ENCODE measurements at places on chromosomes 5 and 9. TPM values are rescaled to one million over a fixed set of nuclear protein-coding genes. Genes with fewer than 3 reads are reported as not detected.

DNA sequence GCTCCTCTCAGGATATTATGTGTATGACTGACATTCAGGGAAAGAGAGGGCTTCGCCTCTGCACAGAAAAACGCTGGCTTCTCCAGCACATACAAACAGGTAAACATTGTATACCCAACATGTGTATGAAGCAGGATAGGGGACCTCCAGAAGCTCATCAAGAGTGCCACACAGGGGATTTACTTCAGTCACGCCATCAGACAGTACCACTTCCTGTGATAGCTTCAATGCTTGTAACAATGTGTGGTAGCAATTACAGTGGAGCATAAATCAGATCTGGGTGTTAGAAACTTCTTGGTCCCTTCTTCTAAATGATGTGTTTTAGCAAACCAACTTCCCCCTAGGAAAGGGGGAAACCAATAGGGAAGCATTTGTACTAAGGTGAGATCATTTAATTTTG is 160.8 kb downstream of the TSSK1B start:
- DNase-seq = no peak

- DNase-seq = no peak
These were observed 20.4 kb downstream of the SETX start for GRCh38 chr9:132334364-132334763.

DNA sequence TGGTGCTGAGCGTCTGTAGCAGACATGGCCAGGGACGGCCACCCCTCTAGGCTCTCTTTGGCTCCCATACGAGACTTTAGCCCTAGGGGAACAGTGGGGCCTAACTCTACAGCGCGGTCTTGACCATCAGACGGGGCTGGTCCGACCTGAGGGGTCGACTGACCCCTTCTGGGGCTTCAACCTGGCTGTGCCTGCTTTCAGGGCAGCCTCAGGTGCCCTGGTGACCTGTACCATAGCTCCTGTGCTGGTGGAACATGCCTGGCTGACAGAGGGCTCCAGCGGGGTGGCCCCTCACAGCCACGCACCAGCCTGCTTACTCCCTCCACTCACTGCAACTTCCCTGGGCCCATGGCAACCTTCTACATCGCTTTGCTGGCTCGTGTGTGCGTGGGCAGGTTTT is 423.4 kb upstream of the SEMA6A start:
- no peak for DNase-seq

- DNase-seq = no peak
These were observed 339.4 kb downstream of the KDM4C start for GRCh38 chr9:7097040-7097715.

- DNase-seq = no peak
These were observed 14.4 kb downstream of the NR5A1 start for GRCh38 chr9:124492818-124493217.

DNA sequence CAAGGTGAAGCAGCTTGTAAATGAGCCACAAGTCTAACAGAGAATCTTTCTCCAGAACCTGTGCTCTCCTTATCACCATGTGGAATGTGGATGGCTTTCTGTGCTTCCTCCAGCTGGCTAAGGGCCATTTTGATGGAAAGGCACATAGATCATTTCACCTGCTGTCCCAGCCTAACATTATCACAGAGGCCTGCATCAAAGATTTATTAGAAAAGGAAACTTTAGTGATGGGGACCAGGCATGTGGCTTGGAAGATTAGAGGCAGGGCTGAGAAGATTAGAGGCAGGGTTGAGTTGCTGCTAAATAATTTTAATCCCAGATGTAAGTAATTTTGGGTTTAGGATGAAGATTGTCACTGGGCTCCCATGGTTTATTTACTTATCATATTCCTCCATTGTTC is 6.3 kb downstream of the SPEF2 start:
- no peak for DNase-seq

DNA sequence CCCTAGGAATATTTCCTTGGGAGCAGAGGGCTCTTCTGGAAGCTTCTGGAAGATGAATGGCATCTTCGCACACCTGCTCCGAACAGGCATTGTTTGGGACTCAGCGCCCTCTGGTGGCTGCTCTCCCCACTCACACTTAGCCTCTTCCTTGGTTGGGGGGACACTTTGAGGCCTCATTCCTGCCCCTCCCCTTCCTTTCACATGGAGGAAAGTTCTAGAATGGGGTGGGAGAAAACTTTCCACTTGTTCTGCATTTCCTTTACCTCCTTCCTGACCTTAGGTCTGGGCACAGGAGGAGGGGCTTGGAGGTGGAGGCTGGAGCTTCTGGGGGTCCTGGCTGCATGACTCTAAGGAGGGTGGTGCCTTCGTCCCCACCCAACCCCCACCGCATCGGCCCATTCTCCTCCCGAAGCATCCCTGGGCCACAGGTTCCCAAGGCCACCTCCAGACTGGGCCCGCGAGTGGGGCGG is 19.3 kb upstream of the SMIM32 start:
- DNase-seq = peak; percentile 78

DNA sequence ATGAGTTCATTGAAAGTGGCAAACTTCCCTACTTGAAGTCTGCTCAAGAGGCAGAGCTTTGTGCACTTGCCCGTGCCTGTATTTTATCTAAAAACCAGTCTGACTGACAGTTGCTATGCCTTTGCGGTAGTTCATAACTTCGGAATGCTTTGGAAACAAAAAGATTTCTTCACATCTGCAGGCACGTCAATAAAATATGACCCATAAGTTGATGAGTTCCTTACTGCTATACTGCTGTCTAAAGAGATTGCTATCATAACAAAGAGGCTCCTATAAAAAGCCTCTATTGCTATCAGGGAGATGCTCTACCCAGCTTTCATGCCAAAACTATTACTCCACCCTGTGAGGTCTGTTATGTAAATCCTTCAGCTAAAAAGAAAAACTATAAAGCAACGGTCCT is 25.4 kb upstream of the RNF20 start:
- no peak for DNase-seq

DNA sequence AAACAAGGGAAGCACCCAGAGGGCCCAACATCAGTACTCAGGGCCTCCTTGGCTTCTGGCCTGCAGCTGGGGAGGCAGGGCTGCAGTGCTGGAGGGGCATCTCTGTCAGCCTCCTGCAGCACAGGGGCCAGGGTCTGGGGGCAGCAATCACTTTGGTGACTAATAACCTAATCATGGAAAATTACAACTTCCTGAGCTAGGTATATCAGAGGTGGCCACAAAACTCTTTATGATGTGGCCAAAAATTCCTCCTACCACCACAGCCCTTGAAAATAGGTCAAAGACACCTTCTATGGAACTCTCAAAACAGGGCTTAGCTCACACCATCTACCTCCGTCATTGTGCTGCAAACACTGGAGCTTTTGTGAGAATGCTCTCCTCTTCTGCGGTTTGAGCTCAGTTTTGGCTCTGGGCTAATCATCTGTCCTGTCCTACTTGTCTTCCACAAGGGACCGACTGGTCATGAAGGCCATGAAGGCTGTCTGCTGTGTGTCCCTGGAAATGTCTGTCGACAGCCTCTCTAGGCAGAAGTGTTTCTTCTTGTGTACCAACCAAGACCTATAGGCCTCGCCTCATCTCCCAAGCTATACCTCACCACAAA is 28.6 kb downstream of the CSF2 start:
- no peak for DNase-seq

- DNase-seq = no peak
These were observed 157.8 kb downstream of the ARHGEF28 start for GRCh38 chr5:73783828-73784227.

DNA sequence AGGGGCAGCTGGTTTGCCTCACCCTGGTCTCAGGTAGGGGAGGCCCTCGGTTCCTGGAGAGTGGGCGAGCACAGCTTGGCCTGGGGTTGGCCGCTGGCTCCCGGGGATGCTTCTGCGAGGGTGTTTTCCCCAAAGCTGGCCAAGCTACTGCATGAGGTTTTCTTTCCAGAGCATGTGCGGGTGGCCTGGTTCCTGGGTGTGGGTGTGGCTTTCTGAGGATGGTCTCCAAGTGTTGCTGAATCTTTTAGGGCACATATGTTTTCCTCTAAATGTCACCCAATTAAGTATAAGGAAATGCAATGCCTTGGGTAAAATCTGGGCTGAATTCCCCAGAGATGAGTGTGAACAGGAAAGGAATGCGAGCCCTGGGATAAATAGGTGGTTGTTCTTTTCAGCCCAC is 115.8 kb upstream of the ICE1 start:
- DNase-seq = no peak

DNA sequence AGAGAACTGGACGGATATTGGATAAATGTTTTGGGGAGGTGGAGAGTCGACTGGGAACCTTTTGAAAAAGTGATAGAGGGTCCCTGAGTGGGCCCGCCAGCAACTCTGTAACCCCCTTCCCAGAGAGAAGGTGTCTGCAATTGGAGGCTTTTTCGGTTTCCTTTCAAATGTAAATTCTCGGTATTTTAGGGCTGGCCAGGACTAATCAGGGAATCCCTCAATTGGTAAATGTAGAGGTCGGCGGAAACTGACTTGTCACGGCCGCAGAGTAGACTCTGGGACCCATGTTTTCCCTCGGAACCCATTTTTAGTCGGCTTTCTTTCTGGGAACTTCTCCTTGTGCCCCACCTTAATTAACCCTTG is 524 bp downstream of the CCNB1 start:
- DNase-seq = no peak

GRCh38 chr5:81980598-81981260 is 8.9 kb downstream of the ATG10 start:
- DNase-seq = no peak

- DNase-seq = no peak
These were observed 15.5 kb upstream of the MARCHF6 start for GRCh38 chr5:10337986-10338385.

DNA sequence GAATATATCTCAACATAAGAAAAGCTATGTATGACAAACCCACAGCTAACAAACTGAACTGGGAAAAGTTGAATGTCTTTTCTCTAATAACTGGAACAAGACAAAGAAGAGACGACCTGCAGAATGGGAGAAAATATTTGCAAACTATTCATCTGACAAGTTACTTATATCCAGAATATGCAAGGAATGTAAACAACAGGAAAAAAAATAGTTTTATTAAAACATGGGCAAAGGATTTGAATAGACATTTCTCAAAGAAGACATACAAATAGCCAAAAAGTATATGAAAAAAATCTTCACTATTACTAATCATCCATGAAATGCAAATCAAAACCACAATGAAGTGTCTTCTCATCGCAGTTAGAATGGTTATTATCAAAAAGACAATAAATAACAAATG is 181.7 kb upstream of the TLX3 start:
- no peak for DNase-seq

DNA sequence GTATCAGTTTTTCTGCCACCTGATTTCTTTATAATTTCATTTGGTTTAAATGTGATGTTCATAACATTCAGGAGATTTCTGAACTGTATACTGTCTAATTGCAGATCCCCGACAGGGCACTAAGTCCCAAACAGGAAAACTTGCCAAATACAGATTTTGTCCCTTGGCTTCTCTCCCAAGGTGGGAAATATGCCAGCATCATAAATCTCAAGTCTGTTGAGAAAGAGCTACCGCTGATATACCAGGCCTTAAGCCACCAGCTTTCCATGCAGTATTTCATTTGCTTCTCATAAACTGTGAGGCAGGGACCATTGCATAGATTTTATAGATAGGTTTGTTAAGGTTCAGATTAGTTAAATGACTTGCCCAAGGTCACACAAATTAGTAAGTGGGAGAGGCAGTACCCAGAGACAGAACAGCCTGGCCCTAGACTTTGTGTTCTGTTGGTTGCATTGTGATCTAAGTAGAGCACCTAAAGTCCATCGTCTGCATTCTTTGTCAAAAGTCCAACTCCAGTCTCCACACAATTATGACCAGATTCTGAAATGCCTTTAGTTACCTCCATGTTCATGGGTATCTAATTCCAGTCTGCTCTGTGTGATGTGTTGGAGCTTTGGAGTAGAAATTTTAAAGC is 16.2 kb downstream of the GPR21 start:
- no peak for DNase-seq

GRCh38 chr5:56012281-56012963 is 17.7 kb upstream of the IL6ST start:
- DNase-seq = no peak

GRCh38 chr5:74953937-74954720 is 87.9 kb upstream of the FAM169A start:
- DNase-seq = no peak

- no peak for DNase-seq
These were observed 201.8 kb downstream of the NSG2 start for GRCh38 chr5:174247301-174247700.

GRCh38 chr9:136437839-136438547 is 1.7 kb downstream of the INPP5E start:
- DNase-seq = no peak

GRCh38 chr9:107488375-107489143 is 1.0 kb downstream of the KLF4 start:
- DNase-seq = peak; percentile 91

GRCh38 chr5:124735169-124735858 is 11.1 kb downstream of the ZNF608 start:
- no peak for DNase-seq

- no peak for DNase-seq
These were observed 169.8 kb downstream of the FOCAD start for GRCh38 chr9:20853866-20854265.

GRCh38 chr9:69047371-69047770 is 11.8 kb downstream of the FXN start:
- no peak for DNase-seq

DNA sequence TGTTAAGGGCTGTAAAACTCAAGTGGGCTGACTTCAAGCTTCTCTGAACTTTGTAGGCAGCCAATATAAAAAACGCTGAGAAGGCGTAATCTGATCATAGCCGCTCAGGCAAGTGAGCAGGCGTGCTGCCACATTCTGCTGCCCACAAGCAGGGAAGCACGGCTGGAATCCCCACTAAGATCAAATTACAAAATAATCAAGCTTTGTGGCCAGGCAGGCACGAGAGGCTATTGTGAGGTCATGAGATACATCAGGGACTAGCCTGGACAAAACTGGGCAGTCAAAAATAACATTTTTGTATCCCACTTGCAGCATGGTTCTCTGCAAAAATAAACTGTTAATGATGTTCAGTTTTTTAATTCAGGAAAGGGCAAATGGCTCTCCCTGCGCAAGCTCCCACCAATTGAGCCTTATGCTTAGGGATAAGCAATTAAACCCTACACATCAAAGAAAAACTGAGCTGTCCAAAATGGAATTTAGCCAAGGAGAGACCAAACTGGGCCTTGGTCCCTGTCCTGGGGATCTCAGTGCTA is 64.0 kb downstream of the POU5F2 start:
- no peak for DNase-seq

- peak; percentile 31 for DNase-seq
These were observed 92.9 kb upstream of the IER5L start for GRCh38 chr9:129270903-129271431.

GRCh38 chr5:31934156-31934555 is 240.0 kb downstream of the GOLPH3 start:
- no peak for DNase-seq

- DNase-seq = no peak
These were observed 113.7 kb downstream of the COL23A1 start for GRCh38 chr5:178476531-178476930.

- DNase-seq = no peak
These were observed 75.6 kb downstream of the ARHGEF28 start for GRCh38 chr5:73701566-73701965.

C9 gene
- total RNA-seq = not detected

NKD2 gene
- 64.4 TPM for total RNA-seq

EQTN gene
- not detected for total RNA-seq

OBP2A gene
- total RNA-seq = not detected

BARHL1 gene
- not detected for total RNA-seq

OBP2B gene
- not detected for total RNA-seq

ABCA1 gene
- 49.0 TPM for total RNA-seq

SLC34A1 gene
- not detected for total RNA-seq

NAIF1 gene
- total RNA-seq = 11.8 TPM

MEIKIN gene
- total RNA-seq = not detected

ARSI gene
- 4.0 TPM for total RNA-seq

UGT3A2 gene
- total RNA-seq = not detected

CATSPER3 gene
- total RNA-seq = 0.87 TPM

CSF1R gene
- total RNA-seq = 48.7 TPM

PCDHGA3 gene
- total RNA-seq = 1.7 TPM
